H4 (cell line): ENCODE measurements at places on chromosomes 3 and 15.

DNA sequence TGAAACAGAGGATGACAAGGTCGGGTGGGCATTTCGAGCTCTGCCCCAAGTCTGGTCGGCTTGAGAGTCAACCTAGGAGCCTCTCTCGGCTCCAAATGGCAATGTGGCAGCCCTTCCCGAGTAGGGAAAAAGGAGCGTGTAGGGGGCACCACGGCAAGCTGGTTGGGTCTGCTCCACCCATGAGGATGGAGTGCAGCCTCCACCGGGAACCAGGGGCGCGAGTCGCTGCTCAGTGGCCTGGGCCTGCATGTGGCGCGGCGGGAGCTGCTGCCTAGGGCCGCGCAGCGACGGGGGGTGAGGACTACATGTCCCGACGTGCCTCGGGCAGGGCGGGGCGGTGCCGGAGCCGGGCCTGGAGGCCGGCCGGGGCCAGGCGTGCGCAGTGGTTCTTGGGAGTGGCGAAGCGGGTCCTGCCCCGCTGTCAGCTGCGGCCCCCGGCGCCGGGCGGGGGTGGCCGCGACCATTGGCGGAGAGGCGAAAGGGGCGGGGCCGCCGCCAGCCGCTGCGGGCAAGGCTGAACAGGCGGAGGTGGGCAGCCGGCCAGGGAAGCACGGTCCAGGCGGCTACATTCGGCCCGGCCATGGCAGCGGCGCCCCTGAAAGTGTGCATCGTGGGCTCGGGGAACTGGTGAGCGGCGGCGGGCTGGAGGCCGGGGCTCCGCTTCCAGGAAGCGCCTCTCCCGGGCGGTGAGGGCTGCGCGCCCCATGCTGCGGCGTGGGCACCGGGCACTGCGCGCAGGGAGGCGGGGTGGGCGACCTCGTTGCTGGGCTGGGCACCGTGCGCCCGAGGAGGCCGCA is at the start of gene GPD1L:
TSS of gene GPD1L (plus strand) at position 489 of the 797 bp plus-strand sequence. CDS start at position 581, 92 bp downstream.
- peak; percentile 81 for DNase-seq

GRCh38 chr3:119191800-119192199 is 18.4 kb downstream of the UPK1B start:
- DNase-seq = no peak

DNA sequence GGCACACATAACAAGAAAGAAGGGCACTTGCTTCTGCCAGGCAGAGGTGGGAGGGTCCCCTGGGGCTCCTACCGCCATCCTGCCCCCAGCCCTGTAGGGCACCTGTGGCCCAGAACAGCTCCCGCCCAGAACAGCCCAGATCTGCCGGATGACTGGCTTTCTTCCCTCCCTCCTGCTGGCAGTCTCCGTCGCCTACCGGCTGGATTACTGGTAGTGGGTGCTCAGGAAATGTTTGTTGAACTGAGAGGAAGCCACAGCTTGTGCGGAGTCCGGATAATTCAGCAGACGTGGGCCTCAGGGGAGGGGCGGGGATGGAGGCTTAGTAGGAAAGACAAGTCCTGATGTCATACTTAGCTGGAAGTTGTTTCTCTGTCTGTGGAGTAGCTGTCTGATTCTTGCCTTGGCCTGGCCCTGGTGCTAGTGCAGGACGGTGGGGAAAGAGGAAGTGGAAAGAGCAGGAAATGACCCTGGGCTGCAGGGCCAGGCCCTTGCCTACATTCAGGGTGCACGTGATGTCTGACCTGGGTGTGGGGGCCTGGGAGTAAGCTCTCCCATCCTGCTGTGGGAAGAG is 6.7 kb downstream of the CCDC9B start:
- DNase-seq = peak; percentile 44

- peak; percentile 54 for DNase-seq
These were observed 56.9 kb downstream of the MEGF11 start for GRCh38 chr15:66196602-66197001.

DNA sequence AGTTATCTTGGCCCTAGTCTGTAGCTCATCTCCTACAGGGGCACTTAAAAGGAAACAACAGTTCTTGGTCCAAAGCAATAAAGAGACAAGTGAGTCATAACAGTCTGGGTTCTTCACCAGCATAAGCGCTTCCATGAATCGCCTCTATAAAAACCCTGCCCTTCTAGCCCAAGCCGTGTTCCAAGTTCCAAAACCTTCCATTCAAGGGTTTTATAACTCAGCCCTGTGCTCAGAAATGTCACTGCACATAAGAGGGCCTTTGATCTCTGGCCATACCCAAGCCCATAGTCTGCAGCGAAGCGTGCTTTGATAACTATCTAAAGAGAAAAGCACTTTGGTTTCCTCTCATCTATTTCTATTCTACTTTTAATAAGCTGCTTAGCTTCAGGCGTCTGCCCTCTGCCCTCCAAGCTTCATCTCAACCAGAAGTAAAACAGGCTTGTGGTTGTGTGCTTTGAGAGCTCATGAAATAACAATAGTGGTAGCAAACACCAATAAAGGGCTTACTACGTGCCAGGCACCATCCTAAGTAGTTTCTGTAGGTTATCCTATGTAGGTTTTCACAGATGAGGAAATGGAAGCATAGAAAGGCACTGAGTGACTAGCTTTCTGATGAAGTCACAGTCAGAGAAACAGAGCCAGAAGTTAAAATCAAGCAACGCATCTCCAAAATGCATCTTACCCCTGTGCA is 64.0 kb upstream of the AKAP13 start:
- DNase-seq = no peak
